Amniotic stem cell (primary cell): ENCODE measurements at places on chromosomes 12 and 14.
A peak's percentile ranks its signal among the peaks of the same experiment; 100 is the strongest.

GRCh38 chr12:193261-193660 lies 20.7 kb downstream of the SLC6A12 start:
- no peak for DNase-seq

DNA sequence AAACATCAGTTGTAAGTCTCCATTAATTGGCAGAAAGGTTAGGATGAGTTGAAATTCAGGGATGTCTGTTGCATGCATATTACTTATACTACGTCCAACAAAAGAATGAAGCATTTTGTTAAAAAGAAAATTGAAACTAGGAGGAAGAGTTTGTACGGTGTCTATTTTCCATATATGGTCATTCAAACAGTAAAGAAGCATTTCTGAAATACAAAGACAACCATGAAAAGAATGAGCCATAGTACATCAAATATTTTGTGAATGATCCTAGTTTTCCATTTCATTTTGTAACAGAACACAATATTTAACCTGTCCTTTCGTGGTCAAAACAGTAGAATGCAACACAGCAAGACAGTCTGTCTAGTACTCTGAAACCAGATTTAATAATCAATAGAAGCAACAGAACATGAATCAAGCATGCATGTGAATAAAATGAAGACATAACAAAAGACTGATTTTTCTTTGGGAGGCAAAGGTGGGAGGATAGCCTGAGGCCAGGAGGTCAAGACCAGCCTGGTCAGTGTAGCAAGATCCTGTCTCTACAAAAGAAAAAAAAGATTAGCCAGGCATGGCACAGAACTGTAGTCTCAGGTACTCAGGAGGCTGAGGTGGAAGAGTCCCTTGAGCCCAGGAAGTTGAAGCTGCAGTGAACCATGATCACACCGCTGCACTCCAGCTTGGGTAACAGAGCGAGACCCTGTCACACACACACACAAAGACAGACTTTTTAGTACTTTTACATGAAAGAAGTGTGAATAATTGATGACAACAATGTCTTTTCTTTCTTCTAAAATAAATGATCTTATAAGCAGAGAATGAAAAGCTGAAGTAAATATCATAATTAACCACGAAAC lies 156.0 kb downstream of the LRIG3 start:
- no peak for DNase-seq

GRCh38 chr12:96233939-96234461 lies 39.8 kb downstream of the ELK3 start:
- DNase-seq, result no peak

DNA sequence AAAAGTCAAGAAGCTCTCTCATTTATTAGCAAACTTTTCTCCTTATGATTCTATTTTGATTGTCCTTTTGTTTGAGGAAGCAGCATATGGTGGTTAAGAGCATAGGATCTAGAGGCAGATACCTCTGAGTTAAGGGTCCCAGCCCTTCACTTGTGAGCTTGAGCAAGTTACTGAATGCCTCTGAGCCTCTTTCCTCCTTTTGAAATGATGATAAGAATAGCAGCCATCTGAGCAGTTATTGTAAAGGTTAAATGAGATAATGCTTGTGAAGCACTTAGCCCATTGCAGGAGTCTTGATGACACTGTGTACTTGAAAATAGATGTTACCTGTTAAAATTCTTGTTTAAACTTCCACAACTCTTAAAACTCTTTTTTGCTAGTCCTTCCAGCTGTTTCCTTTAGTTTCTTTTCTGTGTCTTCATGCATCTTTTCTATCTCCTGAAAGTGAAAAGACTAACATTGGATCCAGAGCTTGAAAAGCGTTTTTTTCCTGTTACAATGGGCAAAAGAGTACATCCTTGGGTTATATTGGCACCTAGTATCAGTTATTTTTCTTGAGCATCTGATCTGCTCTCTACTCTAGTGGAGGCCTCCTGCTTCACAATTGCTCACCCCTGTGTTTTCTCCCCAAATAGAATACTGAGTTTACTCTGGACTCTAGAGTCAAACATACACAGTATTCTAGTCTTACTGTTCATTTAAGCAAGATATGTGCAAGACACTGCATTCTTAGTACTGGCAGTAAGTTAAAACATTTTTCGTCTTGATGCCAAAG lies 3.1 kb downstream of the HIF1A start:
- DNase-seq, result no peak

- DNase-seq, result no peak
These were observed 106.0 kb downstream of the FAR2 start for GRCh38 chr12:29255042-29255441.

- DNase-seq, result peak; percentile 52
These were observed 29.0 kb downstream of the SERPINA11 start for GRCh38 chr14:94423453-94424056.

DNA sequence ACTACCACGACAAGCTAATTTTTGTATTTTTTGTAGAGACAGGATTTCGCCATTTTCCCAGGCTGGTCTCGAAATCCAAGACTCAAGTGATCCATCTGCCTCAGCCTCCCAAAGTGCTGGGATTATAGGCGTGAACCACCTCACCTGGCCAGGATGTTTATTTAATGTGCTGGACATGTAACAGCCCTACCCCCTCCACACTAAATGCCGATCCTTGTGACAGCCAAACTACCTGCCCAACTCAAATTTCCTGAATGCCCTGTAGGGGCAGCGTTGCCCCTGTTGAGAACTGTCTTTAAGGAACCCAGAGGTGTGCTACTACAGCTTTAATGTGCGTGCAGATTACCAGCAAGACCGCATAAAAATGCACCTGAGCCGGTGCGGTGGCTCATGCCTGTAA lies 48.1 kb downstream of the KCNK13 start:
- no peak for DNase-seq

GRCh38 chr12:98894412-98895085 lies 249.5 kb downstream of the APAF1 start:
- no peak for DNase-seq

DNA sequence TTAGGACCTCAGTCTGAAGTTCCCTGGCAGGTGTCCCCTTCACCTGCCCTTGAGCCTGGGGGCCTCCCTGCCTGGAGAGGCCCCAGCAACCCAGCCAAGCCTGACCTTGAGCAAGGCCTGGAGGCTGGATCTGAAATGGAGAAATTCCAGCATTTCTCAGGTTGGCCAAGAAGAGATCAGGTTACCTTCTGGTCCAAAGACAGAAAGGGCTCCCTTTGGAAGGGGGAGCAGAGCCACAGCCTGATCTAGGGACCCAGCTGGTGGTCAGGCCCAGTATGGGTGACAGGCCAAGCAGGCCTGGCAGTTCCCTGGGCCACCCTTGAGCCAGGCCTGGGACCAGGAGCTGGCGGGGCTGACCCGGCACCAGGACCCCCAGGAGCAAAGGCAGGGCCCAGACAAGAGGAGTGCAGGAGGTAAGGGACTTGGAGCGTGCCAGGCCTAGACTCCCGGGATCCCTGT lies 82.8 kb downstream of the TNFAIP2 start:
- no peak for DNase-seq

- no peak for DNase-seq
These were observed 3.5 kb downstream of the RIN3 start for GRCh38 chr14:92516966-92517506.

- DNase-seq, result no peak
These were observed 202.8 kb upstream of the SOX5 start for GRCh38 chr12:24152270-24152669.

DNA sequence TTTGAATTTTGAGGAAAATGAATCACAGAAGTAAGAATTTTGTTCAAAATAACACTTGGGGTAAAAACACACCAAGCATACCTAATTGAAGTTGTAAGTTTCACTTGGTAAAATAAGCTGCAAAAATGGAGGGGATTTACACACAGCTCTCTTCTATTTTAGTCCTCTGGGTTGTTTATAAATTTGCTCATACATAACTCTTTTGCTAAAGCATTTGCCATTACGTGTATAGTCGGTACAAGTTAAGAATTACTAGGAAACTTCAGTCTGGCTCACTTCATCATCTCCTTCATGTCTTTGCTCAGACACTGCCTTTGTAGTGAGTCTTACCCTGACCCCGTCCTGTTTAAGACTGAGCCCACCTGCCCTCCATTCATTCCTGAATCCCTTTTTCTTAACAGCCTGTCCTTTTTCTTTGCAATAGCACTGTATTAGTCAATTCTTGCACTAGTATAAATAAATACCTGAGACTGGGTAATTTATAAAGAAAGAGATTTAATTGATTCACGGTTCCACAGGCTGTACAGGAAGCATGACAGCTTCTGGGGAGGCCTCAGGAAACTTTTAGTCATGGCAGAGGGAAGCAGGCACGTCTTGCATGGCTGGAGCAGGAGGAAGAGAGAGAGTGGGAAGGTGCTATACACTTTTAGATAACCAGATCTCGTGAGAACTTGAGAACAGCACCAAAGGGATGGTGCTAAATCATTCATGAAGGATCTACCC lies 451.1 kb downstream of the PCNX1 start:
- DNase-seq, result no peak

DNA sequence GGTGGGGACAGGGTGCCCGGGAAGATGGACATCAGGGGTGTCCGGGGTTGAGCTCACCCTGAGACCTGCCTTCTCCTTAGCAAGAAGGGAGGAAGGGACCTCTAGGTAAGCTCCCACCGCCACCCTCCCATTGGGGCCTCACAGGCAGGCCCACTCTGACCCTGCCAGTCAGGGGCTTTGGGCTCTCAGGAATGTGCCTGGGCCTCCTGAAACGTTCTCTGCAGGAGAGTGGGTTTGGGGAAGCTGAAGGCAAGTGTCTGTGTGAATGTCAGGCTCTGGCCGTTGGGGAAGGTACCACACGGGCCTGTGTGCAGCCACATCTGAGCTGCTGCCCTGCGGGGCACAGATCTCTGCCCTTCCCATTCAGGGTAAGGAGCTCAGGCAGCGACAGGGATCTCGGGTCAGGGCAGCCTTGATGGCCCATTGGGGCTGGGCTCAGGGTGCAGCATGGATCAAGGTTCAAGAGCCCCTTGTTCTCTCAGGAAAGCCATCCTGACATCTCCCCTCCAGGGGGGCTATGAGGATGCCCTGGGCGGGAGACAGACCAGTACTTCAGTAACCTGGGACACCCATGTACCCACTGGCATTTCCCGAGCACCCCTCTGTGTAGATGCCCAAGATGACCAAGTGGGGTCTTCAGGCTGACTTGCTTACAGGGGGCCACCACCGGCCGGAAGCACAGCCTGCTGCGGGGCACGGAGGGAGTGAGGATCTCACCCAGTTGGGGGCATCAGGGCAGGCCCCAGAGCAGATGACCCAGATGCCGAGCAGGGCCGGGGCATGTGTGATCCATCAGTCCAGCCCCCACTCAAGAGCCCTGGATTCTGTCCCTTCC lies 29.7 kb downstream of the FAM222A start:
- no peak for DNase-seq

GRCh38 chr12:132290203-132290540 lies 39.2 kb downstream of the GALNT9 start:
- DNase-seq, result no peak

- no peak for DNase-seq
These were observed 51.8 kb upstream of the NUAK1 start for GRCh38 chr12:106190581-106190980.

GRCh38 chr12:123268850-123269249 lies 2.8 kb downstream of the CDK2AP1 start:
- DNase-seq, result no peak

DNA sequence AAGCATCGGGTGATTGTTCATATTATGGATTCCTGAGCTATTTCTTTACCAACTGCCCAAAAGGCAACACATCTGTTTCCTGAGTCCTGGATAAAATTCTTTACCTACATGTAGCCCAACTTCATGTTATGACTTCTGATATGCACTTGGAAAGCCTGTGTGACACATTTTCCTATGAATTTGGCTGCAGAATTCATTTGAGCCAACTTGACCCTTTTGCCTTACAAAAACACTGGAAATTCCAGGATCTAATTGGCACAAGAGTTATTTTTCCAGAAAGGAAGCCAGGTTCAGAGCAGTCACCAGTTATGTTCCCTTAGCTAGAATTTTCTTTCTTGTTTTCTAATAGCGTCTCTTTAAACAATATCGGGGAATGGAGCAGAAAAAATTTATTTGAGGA lies 202.5 kb upstream of the LRIG3 start:
- no peak for DNase-seq

DNA sequence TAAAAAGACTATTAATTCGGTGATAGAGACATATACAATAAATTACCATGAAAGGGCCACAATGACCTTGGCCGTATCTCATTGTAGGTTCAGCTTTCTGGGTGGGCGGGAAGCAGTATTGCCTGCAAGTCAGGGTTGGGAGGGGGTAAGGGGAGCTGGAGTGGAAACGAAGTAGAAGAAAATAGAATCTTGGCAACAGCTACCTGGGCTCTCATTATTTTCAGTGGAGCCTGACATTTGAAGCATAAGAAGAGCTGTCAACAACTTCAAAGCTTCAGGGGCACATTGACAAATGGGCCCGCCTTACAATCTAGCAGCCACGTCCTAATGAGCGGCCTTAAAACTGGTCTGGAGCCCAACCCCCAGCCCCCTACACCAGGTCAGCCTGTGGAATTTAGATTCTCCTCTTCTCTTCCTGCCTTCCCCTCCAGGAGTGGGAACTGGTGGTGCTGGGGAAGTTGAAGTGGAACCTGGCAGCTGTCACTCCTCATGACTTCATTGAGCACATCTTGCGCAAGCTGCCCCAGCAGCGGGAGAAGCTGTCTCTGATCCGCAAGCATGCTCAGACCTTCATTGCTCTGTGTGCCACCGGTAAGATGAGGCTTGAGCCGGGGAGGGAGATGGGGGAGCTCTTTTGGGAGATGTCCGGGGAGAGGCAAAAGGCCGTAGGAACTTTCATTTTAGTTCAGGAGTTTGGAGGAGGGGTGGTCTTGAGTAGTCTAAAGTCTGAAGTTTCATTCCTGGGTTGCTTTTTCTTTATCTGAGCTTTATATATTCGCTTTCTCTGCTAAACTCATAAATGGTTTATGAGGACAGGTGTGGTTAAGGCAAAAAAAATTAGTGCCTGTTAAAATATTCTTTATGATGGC lies 5.0 kb downstream of the CCND2 start:
- no peak for DNase-seq

DNA sequence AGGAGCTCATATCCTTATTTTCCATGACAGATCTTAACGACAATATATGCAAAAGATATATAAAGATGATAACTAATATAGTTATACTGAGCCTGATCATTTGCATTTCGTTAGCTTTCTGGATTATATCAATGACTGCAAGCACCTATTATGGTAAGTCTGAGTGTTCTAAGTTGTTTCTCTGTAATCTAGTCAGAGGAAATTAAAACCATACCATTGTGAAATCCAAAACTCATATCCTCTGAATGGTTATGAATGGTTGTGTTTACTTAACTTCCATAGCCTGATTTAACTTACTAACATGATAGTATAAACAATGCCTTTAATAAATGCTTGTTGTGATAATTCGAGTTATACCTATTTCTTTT lies 760 bp downstream of the TMEM19 start:
- DNase-seq, result no peak

- no peak for DNase-seq
These were observed 48.7 kb downstream of the CPM start for GRCh38 chr12:68884251-68884650.

DNA sequence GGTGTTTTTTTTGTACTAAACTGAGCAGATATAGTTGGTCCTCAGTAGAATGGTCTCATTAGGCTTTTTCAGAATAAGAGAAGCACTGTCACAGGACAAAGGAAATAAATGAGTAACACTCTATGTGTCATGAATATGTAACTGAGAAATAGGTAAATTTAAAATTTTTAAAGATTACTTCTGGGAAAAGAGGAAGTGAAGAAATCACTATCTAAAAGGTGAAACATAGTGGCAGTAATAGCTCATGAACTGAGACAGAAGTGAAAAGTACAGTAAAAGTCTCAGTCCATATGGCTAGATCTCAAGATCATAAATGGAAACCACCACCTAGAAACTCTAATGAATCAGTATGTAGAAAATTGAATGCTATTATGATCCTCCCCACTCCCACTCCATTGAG lies 89.3 kb upstream of the TTC7B start:
- DNase-seq, result no peak

- DNase-seq, result no peak
These were observed 41.2 kb downstream of the NKX2-1 start for GRCh38 chr14:36478782-36479181.
